ENCODE measurements at places on chromosomes 7 and 10.

DNA sequence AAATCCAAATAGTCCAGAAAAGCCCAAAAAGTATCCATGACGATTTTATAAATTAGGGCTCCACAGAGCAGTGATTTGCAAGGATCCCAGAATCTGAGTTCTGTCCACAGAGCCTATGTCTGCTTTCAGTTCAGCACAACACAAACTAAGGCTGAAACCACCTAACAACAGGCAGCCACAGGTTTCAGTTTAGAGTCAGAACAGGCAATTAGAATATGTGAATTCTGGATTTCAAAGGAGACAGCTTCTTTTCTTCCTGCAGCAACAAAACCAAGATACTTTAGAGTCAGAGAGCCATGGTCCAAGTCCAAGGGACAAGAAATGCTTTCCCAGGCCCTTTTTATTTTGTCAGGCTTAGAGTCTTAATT, 23.6 kb downstream of the IFIT3 start:
- peak; percentile 40 for DNase-seq

GRCh38 chr10:30454744-30455510, 20.9 kb downstream of the MAP3K8 start:
- DNase-seq, result peak; percentile 98

DNA sequence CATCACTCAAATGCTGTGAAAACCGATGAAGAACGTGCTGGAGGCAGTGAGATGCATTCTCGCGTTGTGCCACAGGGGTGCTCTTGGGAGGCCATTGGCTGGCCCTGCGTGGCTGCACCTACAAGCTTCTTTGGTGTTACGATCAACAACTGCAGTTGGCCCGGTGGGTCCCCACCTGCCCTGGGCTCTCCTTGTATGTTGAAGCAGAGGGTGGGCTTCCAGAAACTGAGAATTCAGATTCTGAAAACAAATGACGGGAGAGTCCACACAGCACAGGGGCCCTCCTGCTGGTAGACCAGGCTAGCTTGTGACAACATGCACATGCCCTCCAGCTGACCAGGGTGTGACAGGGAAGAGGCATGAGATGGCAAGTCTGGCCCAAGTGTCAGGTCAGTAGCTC, 23.7 kb upstream of the DDC start:
- no peak for DNase-seq

DNA sequence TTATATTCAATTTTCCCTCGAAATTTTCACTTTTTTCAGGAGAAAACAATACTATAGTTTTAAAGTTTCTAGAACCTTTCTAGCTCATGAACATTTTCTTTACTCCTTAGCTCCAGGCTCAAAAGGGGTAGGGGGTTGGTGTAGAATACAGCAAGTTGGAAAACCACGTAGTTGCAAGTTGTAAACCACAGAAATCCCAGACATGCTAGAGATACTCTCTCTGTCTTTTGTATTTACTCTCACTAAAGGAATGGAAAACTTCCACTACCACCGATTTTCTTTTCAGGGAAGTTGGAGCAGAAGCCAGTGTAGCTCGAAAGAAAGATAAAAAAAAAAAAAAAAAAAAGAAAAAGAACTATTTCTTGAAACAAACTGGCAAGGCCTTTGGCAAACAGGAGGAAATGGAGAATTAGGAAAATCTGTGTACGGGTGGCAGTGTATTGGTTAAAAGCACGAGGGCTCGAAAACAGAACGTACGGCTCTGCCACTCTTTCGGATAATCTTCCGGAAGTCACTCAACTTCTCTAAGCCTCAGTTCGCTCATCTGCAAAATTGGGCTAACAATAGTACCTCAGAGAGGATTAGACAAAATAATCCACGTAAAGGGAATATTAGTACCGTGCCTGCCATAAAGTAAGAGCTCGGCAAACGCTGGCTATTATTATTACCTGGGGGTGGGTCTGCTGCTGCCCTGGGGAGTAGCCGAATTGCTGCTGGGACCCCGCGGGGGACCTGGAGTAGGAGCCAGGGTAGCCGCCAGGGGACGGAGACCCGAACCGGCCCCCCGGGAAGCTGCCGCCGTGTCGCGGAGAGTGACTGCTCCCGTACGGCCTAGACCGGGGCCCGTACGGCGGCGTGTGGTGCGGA, 628 bp downstream of the MPLKIP start:
- DNase-seq, result peak; percentile 27

DNA sequence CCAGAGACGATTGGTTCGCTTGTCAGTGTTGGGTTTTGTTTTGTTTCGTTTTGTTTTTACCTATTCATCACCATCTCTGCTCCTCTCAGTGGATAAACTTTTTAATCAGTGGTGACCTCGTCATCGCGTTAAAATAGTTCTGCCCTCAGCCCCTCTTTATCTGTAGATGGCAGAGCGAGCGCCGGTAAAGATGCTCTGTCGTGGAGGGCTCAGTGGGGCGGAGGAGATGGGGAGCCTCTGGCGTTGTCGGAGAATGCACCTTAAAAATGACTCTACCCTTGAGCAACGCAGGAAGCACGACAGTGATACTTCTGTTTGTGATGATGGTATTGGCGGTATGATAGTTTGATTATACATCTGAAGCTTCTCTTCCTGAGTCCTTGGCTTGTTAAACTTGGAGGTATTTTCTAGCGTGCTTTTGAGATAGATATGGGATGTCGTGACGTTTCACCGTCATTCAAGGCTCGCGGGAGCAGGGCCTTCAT, 554 bp downstream of the CSGALNACT2 start:
- peak; percentile 36 for DNase-seq

DNA sequence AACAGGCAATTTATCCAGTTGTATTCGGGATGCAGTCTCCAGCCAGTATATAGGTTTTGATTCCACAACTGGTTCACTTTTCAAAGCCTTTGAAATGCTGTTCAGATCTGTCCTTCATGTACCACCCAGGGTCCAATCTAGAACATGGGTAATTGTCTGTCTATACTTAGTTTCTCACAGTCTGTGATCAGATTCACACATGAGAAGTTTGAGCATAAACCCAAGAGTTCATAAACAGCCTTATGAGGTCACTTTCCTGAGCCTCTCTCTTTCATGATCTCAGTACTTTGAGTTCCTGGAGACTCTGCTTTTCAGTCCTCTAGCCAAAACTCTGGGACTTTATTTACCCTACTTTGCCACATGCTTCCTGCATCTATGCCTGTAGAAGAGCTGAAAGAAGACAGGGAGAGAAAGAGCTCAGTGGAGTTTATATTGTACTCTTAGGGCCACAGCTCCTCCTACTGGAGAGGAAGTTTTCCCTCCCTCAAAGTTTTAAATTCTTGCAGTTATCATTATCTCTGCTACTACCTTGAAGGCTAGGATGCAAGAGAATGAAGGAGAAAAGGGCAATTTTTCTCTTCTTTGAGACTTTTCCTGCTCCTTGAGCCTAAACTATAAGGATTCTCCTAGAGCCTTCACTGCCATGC, 172.0 kb downstream of the ZEB1 start:
- peak; percentile 76 for DNase-seq
